Bronchial epithelial cell (primary cell): ENCODE measurements at places on chromosomes 1 and 21. TPM values are rescaled to one million over a fixed set of nuclear protein-coding genes. Genes with fewer than 3 reads are reported as not detected.

Gene ANKRD13C
- 16.1 and 25.1 TPM in 2 replicates for total RNA-seq

Gene CCDC27
- total RNA-seq, result not detected in 2 replicates

Gene MCOLN2
- total RNA-seq, result under 0.01 and 0.64 TPM in 2 replicates

Gene PDE9A
- total RNA-seq, result 1.6 and 1.9 TPM in 2 replicates

Gene TAS1R1
- not detected in 2 replicates for total RNA-seq

Gene NBPF6
- total RNA-seq, result not detected in 2 replicates

Gene LRRIQ3
- 0.26 and 0.53 TPM in 2 replicates for total RNA-seq

Gene PPP1R8
- 46.7 and 51.9 TPM in 2 replicates for total RNA-seq

Gene LMO4
- 54.0 and 73.7 TPM in 2 replicates for total RNA-seq

Gene HES3
- not detected in 2 replicates for total RNA-seq

Gene AMY1C
- total RNA-seq, result 0.26 TPM in 2 replicates

Gene FASLG
- total RNA-seq, result not detected in 2 replicates

Gene BTBD8
- 2.6 and 4.1 TPM in 2 replicates for total RNA-seq
